ENCODE measurements at places on chromosomes 4 and X.
A peak's percentile ranks its signal among the peaks of the same experiment; 100 is the strongest.

GRCh38 chrX:31837445-31838049, 765.7 kb upstream of the FTHL17 start:
- DNase-seq, result no peak

DNA sequence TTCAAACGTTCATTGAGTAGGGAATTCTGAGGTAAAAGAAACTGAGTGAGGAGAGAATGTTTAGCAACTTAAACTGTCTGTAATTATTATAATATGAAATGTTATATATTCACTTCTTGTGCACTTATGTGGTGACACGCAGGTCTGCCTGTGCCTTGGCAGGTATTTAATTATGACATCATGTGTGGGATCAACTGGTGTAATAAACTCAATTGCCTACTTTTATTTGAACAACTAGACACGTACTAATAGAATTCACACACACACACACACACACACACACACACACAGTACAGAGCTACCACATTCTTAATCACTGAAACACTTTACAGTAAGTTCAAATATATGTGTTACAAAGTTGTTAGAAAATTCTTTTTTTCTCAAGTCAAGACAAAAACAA, 20.7 kb upstream of the SLC25A31 start:
- no peak for DNase-seq

GRCh38 chrX:111568354-111568753, 56.9 kb downstream of the SERTM2 start:
- DNase-seq, result peak; percentile 27

DNA sequence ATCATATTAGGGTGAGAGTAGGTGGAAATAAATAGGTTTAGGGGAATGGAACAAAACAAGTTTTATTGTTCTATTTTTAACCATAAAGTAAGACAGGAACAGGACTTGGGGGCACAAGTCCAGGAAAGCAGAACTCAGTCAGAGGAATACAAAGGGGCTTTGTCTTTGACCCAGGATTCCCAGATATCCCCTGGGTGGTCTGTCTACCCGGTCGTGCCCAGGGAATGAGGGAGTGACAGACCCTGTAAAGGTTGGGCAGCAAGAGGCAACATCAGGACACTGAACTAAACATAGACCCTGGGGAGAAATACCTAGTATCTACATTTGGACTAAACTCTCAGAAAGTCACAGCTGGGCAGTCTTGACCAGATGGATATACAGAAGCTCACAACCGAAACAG, 50.6 kb downstream of the PTCHD1 start:
- DNase-seq, result no peak
